ENCODE measurements at places on chromosomes 5 and 9.

DNA sequence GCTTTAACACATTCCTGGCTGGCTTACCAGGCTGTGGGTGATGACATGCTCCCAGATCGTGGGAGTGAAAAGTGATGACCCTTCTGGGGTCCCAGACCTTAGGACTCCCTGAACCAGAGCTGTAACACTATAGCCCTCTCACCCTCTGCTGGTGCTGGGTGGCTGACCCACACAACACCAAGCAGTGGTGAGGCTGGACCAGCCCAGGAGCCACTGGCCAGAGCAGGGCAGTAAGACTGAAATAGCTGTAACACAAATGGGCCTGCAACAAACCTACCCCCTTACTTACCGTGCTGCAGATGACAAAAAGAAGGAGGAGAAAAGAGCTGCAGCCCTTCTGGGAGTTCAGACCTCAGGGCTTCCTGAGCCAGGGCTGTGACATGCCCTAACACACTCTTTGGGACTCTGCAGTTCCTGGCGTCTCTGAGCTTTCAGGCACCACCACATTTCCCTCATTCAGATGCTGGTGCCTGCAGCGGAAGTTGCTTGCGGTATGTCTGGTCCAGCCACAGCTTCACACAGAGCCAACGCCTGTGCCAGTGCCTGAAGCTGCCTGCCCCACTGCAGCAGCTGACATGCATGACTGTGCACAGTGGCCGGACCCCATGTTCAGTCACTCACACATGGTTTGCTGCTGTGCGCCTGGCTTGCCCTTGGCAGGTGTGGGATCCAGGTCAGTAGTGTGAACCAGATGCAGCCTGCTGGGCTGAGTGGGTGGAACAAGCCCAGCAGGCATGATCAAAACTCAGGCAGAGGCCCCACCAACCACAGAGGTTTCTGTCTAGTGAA lies 1247.4 kb downstream of the EFNA5 start:
- DNase-seq = no peak

GRCh38 chr9:129283705-129284606 lies 105.9 kb upstream of the IER5L start:
- no peak for DNase-seq

- DNase-seq = no peak
Observed at GRCh38 chr5:147601652-147602051, 91.8 kb upstream of the DPYSL3 start.

GRCh38 chr5:760363-761058 lies 24.0 kb downstream of the ZDHHC11B start:
- DNase-seq = no peak

DNA sequence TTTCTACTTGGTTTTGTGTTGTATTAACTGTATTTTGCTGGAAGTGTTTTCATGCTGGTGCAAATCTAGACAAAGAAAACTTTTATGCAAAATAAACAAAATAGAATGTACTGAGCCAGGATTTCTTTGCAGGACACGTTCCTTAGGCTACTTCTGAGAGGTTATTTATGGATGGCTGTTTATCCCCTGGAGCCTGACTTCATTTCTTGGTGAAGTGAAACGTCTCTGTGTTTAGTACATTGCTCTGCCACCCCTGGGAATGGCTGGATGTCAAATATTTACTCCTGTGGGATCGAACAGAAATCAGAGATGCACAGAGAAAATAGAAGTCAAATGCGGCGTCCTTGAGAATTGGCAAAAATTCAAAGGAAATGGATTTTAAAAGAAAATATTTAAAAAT lies 327.1 kb upstream of the MPDZ start:
- no peak for DNase-seq

- no peak for DNase-seq
Observed at GRCh38 chr5:7894860-7895259, 25.9 kb downstream of the MTRR start.

DNA sequence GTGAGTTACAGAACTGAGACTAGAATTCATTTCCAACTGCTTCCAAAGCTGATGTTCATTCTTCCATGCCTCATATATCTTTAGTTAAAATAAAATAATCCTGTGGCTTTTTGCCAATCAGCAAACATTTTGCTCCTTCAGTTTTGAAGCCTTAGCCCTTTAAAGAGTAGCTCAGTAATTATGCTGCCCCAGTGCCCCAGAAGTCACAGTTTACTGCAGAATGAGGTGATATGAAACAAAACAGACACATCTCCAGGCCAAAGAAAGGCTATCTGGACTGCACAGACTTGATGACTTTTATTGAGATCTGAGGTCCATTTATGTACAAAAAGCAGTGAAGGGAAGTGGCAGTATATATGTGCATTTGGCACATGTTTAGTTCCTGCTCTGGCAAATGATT lies 285.8 kb upstream of the ZNF462 start:
- no peak for DNase-seq

- no peak for DNase-seq
Observed at GRCh38 chr5:6950250-6950649, 237.0 kb downstream of the TENT4A start.
